CD4-positive, alpha-beta T cell (primary cell): ENCODE measurements at places on chromosomes 3 and 15.

DNA sequence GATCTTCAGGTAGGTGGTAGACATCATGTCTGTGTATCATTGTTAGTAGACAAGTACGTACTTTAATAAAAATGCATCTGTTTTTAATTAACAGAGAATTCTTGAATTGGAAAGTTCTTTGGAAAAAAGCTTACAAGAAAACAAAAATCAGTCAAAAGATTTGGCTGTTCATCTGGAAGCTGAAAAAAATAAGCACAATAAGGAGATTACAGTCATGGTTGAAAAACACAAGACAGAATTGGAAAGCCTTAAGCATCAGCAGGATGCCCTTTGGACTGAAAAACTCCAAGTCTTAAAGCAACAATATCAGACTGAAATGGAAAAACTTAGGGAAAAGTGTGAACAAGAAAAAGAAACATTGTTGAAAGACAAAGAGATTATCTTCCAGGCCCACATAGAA, 149.1 kb upstream of the LRRFIP2 start:
- no peak for DNase-seq

- no peak for DNase-seq
These were observed 407.3 kb downstream of the GBE1 start for GRCh38 chr3:81354119-81354518.

DNA sequence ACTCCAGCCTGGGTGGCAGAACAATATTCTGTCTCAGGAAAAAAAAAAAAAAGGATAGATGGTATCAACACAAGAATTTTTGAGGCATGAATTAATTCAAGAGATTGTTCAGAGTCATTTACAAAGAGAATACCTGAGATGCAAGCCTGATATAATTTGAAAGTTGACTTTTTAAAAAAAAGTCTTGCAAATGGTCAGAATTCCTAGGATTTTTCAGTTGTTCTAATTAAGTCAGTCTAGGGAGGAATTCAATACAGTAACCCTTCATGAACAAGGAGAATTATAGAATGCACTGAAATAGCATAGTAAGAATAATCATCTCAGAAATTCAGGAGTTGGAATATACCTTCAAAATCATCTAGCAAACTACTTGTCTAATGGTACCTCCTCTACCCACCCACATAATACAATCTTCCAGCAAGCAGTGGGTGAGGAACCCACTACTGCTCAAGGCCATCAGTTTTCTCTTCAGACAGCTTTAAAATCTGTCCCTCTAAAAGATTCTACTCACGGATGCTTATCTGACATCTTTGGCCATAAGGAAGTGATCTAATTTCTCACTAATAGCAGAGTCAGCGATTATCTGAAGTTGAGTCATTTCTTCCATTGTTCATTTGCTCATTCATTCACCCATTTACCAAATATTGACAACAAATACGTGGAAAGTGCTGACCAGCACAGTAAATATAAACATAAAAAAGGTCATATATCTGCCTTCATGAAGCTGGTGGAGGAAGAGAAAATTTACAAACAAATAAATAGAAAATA, 159.6 kb downstream of the GREM1 start:
- DNase-seq = no peak

GRCh38 chr15:69114331-69114928, 46.0 kb upstream of the GLCE start:
- DNase-seq = no peak

GRCh38 chr3:50290161-50290641, 2.0 kb downstream of the IFRD2 start:
- no peak for DNase-seq

DNA sequence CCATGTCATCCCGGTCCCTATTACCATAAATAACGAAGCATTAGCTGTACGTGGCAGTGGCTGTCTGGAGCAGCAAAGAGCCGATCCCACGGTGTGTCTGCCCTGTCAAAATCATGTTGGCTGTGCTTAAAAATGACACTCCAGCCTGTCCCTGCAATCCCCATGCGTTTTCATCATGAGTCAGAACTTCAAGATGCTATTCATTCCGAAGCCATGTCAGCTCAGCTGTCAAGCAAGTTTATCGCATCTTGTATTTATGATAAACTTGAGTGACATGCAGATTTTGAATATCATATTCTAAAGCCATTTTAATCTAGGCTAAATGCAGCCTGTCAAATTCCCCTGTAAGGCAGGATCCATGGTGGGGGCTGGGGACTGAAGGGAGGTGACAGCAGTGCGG, 152.4 kb downstream of the TJP1 start:
- no peak for DNase-seq

GRCh38 chr15:69025320-69025719, 10.8 kb downstream of the NOX5 start:
- DNase-seq = no peak

GRCh38 chr15:67100801-67101581, 35.6 kb downstream of the SMAD3 start:
- no peak for DNase-seq

GRCh38 chr3:134083626-134084241, 54.0 kb upstream of the SLCO2A1 start:
- no peak for DNase-seq

DNA sequence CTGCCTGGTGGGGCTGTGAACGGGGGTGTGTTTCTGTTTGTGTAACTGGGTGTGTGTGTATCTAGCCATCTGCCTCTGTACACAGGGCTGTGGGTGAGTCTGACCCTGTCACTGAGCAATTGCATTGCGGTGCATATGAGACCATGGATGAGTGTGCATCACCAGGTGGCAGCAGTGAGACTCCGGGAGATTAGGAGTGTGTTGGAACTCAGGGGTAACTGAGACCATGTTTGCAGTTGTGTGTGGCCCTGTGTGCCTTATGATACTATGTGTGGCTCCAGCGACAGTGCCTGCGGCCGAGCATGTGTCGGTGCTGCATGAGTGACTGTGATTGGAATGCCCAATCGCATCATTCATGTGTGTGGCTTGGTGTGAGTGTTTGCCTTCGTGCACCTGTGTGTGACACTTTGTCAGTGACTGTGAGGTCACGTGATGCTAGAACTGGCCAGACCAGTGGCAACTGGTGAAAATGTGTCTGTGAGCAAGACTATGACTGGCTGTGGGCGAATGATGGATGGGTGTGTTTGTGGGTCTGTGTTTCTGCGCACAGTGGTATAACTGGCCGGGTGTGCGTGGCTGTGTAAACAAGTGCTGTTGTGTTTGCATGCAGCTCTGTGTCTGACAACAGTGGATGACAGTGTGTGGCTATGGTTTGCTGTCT, 14.0 kb downstream of the VILL start:
- DNase-seq = peak; percentile 68

DNA sequence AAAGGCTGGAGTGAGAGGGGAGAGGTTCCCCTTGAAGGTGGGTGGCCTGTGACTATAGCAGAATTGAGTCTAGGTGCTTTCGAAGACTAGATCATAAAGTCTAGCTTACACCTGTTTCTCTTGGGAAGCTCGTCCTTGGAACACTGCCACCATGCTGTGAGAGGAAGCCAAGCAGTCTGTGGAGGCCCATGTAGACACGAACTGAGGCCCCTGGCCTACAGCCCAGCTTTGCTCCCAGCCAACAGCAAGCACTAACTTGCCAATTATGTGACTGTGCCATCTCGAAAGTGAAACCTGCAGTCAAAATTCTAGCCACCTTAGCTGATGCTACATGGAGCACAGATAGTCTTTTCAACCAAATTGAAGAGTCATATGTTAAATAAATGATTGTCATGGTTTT, 190.5 kb upstream of the NECTIN3 start:
- no peak for DNase-seq

GRCh38 chr15:64107337-64107736, 11.6 kb downstream of the SNX1 start:
- DNase-seq = no peak

- DNase-seq = peak; percentile 83
These were observed 105.5 kb downstream of the IQSEC1 start for GRCh38 chr3:12967606-12968351.

GRCh38 chr3:160771811-160772459, 15.9 kb downstream of the PPM1L start:
- DNase-seq = no peak

GRCh38 chr15:55546718-55547117, 38.7 kb upstream of the DNAAF4 start:
- no peak for DNase-seq

DNA sequence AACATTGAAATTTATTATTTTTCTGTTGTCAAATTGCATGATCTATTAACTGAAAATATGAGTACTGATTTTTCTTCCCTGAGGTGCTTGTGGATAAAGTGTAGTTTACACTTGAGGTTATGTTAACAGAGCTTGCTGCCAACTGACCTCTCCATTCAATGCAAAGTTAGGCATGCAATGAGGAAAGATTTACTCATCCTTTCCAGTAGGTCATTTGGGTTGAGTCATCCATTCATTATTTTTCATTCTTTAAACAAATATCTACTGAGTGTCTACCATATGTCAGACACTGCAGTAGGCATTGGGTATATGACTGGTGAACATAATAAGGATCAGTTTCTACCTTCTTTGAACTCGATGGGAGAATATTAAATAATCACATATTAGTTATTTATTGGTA, 604.1 kb downstream of the EDEM1 start:
- DNase-seq = no peak

GRCh38 chr3:191944835-191945234, 483.9 kb downstream of the PYDC2 start:
- no peak for DNase-seq

DNA sequence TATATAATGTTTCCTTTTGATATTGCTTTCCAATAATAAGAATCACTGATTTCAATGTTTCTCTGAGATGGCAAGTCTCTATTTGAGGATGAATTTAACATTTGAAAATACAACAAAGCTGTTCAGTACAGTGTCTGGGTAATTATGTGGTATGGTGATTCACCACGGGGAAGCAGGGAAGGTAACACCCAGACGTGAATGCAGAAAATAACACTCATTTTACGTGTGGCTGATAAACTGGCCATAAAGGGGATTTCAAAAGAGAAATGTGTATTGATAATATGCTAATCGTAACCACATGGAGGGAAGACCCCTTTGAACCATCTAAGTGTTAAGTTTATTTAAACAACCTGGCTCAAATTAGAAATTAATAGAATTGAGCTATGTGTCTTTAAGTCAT, 344.6 kb downstream of the GRM7 start:
- no peak for DNase-seq

- DNase-seq = peak; percentile 31
These were observed 2.2 kb downstream of the FOXB1 start for GRCh38 chr15:60006203-60006862.

DNA sequence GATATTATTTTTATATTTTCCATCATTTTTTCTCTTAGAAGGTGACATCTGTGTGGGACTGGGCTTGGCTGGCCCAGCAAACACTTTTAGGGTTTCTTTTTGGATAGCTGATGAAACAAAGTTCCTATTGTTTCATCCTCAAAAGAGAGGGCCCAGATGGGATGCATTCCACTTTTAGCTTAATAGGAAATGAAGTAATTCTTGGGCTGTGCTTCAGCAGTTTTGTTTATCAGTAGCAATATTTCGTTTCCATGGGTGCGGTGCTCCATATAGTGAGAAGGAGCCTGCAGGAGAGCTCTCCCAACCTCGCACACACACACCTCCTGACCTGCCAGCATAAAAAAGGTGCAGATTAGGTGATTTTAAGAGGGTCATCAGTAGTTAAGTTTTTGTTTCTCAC, 147.5 kb downstream of the AKAP13 start:
- no peak for DNase-seq

GRCh38 chr15:68584756-68585573, 6.2 kb downstream of the CORO2B start:
- no peak for DNase-seq

GRCh38 chr3:56173601-56174000, 294.7 kb downstream of the ERC2 start:
- no peak for DNase-seq

- peak; percentile 26 for DNase-seq
These were observed 627 bp upstream of the FAM131A start for GRCh38 chr3:184336547-184337398.

- no peak for DNase-seq
These were observed 412.8 kb upstream of the WNT5A start for GRCh38 chr3:55899887-55900286.

GRCh38 chr3:81094986-81095385, 666.5 kb downstream of the GBE1 start:
- DNase-seq = no peak

GRCh38 chr15:73931441-73931840, 5.2 kb downstream of the LOXL1 start:
- no peak for DNase-seq

DNA sequence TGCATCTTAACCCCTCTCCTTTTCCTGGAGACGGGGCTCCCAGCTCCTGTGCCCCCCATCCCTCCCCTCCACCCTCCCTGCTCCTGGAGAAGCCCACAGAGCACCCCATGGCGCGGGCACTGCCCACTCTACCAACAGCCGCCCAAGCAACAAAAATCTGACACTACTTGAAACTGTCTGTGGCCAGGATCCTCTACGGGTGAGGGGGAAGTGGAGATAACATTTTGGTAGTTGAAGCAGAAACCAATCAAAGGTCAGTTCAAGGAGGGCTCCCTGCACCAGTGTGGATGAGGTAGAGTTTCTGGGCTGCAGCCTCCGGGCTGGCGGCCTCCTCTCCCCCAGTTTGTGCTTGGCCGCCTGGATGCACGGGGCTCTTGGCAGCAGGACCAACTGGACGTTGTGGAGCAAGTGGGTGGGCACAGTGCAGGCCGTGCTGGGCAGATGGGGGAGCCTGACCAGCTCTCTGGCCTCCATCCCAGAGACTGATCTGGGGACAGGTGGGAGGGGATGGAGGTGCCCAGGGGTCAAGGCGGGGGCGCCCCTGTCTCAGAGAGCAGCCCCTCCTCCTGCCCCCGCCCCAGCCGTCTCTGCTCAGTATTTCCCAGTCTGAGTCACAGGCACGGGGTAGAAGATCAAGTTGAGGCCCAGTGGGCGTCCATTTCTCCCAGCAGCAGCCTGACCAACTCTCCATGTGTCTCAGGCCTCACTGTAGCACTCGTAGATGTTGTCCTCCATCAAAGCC, 12.8 kb downstream of the H1-8 start:
- no peak for DNase-seq

- no peak for DNase-seq
These were observed 356.2 kb downstream of the CGGBP1 start for GRCh38 chr3:87702600-87702999.

DNA sequence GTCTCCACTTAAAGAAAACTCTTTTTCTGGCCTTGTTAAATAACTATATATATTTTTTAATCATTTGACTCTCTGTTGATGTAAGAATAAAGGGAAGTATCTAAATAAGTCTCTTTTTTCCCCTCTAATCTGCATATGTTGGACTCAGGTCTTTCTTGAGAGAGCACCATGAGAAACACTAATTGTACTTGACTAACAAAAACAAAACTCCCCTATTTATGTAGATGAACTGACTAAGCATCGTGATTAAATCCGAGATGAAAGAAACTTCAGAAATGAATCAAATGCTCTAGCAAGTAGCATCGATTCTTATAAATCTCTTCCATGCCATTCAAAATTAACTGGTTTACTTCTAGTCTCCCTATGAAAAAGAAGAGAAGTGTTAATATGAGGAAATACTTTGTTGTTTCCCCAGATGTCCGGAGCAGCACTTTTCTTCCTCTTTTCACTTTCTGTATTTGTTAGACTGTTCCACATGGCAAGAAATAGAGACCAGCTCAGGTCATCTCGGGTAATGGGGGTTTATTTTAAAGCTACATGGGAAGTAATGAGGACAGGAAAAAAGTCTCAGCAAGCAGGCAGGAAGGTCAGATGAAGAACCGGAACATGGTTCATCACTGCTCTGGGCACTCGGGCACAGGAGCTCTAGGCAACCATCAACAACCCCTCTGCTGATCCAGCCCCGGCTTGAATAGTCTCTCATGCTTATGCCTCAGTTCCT, 288.3 kb downstream of the CNTN6 start:
- DNase-seq = no peak

GRCh38 chr3:193347521-193348501, 30.7 kb downstream of the ATP13A5 start:
- DNase-seq = no peak
